ENCODE measurements at places on chromosomes 16 and 17. TPM values are rescaled to one million over a fixed set of nuclear protein-coding genes. Genes with fewer than 3 reads are reported as not detected.
A peak's percentile ranks its signal among the peaks of the same experiment; 100 is the strongest.

DNA sequence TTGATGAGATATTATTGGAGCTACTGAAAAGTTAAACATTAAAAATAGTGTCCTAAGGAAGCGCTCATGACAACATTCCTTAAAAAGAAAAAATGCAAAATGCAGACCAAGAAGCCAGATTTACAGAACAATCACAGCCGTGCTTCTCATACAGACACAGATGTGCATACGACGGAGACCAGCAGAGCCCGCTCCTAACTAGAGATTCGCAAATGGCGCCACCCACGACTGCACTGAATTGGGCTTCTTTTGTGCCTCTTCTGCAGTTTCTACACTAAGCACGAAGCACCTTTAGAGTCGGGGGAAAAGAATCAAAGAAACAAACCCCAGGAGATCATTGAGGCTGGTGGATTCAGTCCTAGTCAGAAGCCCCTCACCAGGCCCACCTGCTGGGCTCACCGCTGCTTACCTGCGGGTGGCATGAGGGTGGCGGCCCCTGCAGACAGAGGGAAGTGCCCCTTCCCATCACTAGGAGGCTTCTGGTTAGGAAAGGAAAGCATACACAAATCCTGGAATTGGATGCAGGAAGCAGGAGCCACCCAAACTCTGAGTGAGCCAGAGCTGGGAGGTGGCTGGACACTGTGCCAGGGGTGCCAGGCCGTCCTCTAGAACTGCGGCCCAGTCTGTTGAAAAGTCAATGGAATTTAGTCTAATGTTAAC is 64.9 kb upstream of the CHMP6 start:
- DNase-seq = peak; percentile 37

- peak; percentile 41 for DNase-seq
Measured at GRCh38 chr17:74135391-74136167, 67.9 kb upstream of the RPL38 start.

DNA sequence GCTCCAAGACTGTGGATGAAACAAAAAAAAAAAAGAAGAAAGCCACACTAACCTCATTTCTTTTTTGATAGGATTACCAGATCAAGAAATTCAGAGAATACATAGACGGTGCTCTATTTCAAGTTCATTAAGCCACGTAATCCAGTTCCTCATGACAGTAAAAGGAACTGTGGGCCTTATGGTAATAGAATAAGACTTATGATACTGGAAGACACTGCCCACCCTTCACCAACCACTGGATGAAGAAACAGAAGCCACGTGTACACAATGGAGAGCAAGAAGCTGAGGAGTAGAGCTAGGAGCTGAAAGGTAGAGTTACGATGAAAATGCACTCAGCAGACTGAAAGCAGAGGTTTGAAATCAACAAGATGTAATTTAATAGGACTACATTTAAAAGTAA is 11.2 kb downstream of the NCBP3 start:
- no peak for DNase-seq

- no peak for DNase-seq
Measured at GRCh38 chr17:21508211-21508610, 132.1 kb downstream of the KCNJ12 start.

GRCh38 chr17:62692159-62692651 is 64.7 kb downstream of the MRC2 start:
- no peak for DNase-seq

The CCL11 gene
- total RNA-seq = 0.67 TPM

The GP1BA gene
- not detected for total RNA-seq

The UMOD gene
- not detected for total RNA-seq

All from sciatic nerve (tissue), 2 donors.